ENCODE measurements at places on chromosomes 7 and 10. TPM values are rescaled to one million over a fixed set of nuclear protein-coding genes. Genes with fewer than 3 reads are reported as not detected.

Gene AGMO
- total RNA-seq, result not detected

Gene CLCN1
- 0.16 TPM for total RNA-seq

Gene ADAM8
- not detected for total RNA-seq

Gene SPDYE8
- not detected for total RNA-seq

Gene SEC23IP
- total RNA-seq, result 51.2 TPM

Gene PPP1R3C
- 92.6 TPM for total RNA-seq

Gene OR2A42
- total RNA-seq, result not detected

Gene TRIM4
- total RNA-seq, result 26.3 TPM

DNA sequence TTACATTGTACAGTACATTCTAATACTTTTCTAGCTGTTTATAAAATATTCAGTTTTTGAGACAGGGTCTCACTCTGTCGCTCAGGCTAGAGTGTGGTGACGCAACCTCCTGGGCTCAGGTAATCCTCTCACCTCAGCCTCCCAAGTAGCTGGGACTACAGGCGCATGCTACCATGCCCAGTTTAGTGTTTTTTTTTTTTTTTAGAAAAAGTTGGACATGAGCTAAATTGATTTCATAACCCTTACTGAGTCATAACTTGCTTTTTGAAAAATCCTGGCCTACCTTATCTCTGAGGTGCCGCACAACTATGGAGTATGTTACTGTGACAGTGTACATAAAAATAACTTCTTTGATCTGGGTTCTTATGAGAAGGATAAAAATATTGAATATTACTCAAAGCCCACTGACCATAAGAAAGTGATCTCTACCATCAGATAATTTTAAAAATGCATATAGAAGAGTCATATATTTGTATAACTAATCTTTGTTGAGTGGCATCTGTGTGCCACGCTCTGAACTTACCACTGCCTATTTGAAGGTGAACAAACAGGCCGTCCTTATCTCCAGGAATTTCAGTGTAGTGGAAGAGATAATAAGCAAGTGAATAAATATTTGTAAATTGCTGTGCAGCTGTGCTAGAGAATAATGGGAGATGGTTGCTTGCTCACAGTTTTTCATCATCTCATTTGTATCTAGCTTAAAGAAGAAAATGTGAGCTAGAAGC is 73.2 kb downstream of the PPP1R9A start:
- DNase-seq, result peak; percentile 13

- peak; percentile 65 for DNase-seq
These were observed 23.0 kb downstream of the GSDME start for GRCh38 chr7:24734306-24734705.

DNA sequence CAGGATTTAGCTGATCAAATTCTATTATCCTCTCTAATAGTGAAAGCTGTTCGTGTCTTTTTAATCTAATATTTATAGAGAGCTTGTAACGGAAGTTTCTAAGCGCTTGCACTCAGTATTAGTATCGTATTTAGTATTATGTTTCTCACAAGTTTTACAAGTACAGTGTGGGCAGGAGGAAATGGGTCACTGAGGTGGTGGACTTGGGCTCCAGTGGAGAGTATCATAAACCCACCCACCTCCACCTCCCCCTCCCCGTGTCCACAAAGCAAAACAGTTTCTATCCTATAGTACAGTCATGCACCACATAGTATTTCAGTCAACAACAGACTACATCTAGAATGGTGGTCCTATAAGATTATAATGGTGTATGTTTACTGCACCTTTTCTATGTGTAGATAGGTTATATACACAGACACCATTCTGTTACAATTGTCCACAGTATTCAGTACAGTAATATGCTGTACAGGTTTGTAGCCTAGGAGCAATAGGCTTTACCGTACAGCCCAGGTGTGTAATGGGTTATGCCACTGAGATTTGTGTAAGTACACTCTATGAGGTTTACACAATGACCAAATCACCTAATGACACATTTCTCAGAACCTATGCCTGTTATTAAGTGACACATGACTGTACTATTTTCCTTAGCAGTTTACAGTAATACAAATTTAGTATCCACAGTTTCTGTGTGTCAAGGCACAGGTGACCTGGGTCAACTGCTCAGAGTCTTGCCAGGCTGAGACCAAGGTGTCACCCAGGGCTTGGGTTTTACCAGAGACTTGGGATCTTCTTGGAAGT is 1021.3 kb upstream of the C7orf33 start:
- no peak for DNase-seq

DNA sequence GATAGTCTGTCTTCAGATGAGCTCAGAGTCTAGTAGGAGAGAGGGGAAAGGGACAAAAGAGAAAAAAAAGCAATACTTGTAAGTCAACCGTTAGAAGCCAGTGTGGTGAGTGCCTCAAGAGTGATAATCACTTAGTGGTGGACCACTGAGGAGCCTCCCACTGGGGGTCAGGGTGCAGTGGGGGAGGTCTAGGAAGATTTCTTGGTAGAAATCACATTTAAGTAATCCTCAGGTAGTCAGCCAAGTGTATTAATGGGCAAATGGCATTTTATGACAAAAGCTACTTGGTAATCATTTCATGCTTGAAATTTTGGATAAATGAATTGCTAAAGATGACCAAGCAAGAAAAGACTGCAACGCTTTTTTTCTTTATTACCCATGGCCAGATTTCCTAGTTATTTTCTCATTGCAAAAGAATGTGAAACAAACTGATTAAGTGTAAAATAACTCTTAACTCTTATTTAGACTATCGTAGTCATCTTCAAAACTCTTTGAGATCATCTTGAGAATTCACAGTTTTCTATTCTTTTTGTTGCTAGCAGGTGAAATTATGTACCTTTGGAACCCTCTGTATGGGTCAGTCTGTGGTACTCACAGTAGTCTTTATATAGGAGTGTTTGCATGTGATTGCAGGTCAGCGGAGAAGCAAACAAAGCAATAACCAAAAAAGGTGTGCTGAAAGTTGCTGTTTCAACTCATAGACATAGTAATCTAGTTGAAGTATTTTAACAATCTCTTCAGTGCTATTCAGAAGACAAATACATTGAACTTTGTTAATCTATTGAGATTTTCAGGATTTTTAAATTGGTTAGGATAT is 63.9 kb downstream of the PPP1R9A start:
- DNase-seq, result no peak

- no peak for DNase-seq
These were observed 263.6 kb upstream of the LRGUK start for GRCh38 chr7:133863362-133864061.

GRCh38 chr7:135905355-135905754 is 71.8 kb downstream of the MTPN start:
- no peak for DNase-seq

GRCh38 chr7:53302496-53303246 is 267.2 kb downstream of the POM121L12 start:
- DNase-seq, result no peak

DNA sequence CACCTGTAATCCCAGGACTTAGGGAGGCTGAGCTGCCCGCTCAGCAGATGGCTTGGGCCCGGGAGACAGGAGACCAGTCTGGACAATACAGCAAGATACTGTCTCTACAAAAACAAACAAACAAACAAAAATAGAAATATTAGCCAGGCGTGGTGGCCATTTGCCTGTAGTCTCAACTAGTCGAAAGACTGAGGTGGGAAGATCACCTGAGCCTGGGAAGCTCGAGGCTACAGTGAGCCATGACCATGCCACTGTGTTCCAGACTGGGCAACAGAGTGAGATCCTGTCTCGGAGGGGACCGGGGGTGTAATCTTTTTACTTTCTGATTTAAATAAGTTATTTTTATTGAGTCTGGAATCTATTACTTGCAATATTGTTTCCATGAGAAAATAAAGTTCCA is 274.6 kb downstream of the PARD3 start:
- DNase-seq, result no peak

DNA sequence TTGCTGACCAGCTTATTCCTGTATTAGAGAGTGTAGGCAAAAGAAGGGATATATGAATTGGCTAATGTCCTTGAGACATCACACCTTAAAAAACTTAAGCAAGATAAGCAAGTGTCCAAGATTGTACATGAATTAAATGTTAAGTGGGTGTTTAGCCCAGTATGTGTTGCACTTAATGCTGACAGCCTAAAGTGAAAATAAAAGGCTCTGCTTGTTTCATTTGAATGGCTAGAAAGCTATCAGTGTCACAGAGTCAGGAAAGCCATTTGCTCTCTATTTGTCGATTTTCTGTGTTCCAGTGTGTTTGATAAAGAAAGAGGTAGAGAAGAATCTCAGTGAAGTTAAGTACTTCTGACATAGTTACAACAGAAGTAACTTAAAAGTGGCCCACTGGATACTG is 744.9 kb downstream of the ANKRD7 start:
- no peak for DNase-seq

DNA sequence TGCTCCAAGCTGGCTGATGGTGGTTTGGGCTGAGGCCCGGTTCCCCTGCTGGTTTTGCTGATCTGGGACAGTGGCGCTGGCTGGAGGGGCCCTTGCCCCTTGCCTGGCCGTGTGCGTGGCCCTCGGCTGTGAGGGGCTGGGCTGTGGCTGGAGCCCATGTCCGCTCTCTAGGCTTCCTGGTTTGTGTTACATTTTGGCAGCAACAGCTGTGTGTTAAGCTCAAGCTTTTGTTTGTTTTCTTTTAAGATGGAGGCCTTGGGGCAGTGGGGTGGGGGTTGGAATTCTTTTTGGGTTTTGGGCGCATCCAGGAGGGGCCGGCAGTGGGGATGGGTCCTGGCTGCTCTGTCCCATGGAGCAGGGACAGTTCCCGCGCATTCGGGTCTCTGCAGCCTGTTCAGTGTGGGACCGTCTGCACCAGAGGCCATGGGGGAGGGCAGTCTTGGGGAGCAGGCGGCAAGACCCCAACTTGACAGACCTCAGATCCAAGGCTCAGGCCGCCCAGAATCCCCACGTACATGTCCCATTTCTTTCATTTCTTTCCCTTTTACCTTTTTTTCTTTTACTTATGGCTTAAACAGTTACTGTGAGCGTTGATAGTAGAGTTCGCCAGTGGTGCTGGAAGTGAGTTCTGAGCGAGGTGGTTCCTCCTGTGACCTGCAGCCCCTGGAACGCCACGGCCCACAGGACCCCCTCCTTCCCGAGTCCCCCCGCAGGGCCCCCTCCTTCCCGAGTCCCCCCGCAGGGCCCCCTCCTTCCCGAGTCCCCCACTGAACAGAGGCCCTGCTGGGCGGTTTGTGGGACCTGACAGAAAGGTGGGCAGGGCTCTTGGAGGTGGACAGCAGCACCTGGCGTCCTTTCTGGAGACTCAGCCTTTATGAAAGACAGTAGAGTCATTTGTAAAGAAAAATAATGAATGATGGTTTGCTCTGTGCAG is 75.3 kb downstream of the INPP5A start:
- no peak for DNase-seq

DNA sequence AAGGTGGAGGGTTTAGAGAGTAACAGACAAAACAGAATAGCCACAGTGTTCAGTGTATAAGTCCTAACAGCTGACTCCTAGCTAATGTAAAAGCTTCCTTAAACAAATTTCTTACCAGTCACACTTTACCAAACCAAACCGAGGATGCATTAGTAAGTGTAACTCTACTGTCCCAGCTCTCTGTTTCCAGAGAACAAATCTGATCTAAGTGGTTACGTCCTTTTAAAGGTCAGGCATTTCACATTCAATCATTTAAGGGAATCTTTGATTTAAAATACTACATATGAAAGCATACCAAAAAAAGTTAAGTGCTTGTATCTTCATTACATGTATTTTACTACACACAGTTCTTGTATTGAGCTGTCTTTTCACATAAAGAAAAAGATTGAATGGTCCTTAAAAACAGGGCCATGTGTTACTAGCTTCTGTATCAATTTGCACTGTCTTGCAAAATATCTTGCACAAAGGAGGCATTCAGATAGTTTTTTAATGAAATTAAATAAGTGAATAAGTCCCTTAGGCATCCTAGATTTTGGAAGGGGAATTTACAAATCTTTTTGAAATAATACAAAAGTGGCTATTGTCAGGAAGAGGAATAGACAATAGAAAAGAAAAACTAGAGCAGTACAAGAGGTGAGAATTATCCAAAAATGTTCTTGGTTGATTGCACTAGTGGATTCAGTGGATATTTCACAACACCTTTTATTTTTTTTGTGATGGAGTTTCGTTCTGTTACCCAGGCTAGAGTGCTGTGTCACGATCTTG is 58.4 kb upstream of the SPOCK2 start:
- peak; percentile 26 for DNase-seq

- no peak for DNase-seq
These were observed 64.4 kb upstream of the PLPP4 start for GRCh38 chr10:120392671-120393079.

- no peak for DNase-seq
These were observed 38.6 kb downstream of the RAPGEF5 start for GRCh38 chr7:22318376-22318775.

Measured in fibroblast of the aortic adventitia (primary cell).